Central memory CD8-positive, alpha-beta T cell (primary cell): ENCODE measurements at places on chromosomes 2 and 18.

DNA sequence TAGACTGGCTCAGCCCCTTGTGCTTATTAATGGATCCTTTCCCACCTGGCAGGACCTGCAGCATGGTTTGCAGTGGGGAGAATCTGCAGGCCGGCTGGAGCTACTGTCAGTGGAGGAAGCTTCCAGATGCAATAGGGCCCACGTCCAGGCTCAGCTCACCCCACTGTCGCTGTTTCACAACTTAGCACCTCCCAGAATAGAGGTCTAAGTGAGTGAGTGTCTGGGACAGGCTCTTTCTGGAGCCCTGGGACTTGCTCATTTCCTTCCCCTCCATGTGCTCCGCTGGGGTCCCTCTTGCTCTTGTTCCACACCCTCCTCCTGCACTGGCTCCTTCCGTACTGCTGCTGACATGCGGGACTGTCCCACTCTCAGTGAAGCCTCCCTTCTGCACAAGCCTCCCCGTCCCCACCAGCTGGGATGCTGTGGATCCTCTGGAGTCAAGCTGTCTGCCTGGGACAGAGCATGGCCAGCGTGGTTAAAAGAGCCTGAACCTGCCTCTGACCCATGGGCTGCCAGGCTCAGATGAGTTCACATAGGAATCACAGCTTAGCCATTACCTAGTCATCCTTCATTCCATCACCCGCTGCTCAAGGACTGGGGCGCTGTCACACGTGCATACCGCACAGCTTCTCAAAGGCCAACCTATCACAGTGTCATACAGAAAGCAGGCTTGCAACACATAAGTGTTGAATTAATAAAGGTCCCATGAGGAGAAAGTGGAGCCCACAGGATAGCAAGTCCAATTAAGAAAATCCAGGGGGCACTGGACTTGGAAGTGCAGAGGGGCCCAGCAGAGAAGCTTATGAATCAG, 135.9 kb downstream of the ACKR3 start:
- no peak overlapping the region for H3K4me3 ChIP-seq
- H3K4me1 ChIP-seq, result no peaks in the 10 kb centered on the region
- H3K36me3 ChIP-seq, result peaks cover 2% of the 10 kb centered on the region

- no peaks in the 10 kb centered on the region for H3K4me1 ChIP-seq
- no peak overlapping the region for H3K27ac ChIP-seq
- no peak for DNase-seq
- H3K4me3 ChIP-seq, result no peak overlapping the region
- H3K36me3 ChIP-seq, result peaks cover 2% of the 10 kb centered on the region
Measured at GRCh38 chr2:142944721-142945120, 67.3 kb downstream of the KYNU start.

DNA sequence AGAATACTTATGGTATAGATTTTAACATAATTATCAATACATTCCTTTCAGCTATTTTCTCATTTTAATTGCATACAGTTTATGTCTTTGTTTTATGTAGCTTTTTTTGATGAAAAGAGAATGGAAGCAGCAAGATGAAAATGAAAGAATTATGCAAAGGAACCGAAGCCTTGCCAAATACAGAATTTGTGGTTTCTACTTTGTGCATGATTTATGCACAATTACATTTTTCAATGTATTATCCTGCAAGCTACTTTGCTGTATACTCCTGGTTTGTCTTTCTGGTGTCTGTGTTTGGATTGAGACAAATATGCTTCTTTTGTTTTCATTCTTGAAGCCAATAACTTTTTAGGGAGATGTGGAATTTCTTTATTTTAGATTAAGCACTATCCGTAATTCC, 1642.6 kb upstream of the CELF4 start:
- H3K27ac ChIP-seq, result no peak overlapping the region
- DNase-seq, result no peak
- no peak overlapping the region for H3K4me3 ChIP-seq

- no peaks in the 10 kb centered on the region for H3K4me1 ChIP-seq
- no peak for DNase-seq
- H3K4me3 ChIP-seq, result no peak overlapping the region
- no peaks in the 10 kb centered on the region for H3K36me3 ChIP-seq
Measured at GRCh38 chr2:70655786-70656185, 102.2 kb upstream of the TGFA start.

- H3K4me1 ChIP-seq, result peaks cover 7% of the 10 kb centered on the region
- H3K36me3 ChIP-seq, result peaks cover 4% of the 10 kb centered on the region
- H3K4me3 ChIP-seq, result peak overlapping the region; percentile 86
- peak overlapping the region; percentile 88 for H3K27ac ChIP-seq
- no peak for DNase-seq
Measured at GRCh38 chr2:129877795-129878775, 101.4 kb upstream of the RAB6C start.

DNA sequence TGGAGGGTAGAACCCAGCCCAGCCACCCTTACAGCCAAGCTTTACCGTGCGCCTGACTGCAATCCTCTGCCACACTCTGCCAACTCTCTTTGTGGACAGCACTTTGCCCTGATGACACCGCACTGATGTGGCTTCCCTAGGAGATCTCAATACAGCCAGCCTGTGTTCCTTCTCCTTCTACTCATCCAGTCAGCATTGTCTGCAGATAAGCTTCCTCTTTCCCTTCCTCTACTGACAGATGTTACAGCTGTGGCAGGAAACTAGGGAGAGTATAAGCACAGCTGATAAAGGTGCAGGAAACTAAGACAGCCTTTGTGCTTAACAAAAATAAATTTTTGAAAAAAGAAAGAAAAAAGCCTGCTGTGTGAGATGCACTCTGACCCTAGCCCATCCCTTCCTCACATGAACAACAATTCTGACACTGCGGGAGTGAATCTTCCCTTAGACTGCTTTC, 25.0 kb downstream of the CEP68 start:
- no peak for DNase-seq
- H3K4me3 ChIP-seq, result no peak overlapping the region
- H3K27ac ChIP-seq, result peak overlapping the region; percentile 16
- no peaks in the 10 kb centered on the region for H3K4me1 ChIP-seq
